Hypothalamus (tissue), 51 donors: ENCODE measurements at places on chromosomes 13 and 19.

DNA sequence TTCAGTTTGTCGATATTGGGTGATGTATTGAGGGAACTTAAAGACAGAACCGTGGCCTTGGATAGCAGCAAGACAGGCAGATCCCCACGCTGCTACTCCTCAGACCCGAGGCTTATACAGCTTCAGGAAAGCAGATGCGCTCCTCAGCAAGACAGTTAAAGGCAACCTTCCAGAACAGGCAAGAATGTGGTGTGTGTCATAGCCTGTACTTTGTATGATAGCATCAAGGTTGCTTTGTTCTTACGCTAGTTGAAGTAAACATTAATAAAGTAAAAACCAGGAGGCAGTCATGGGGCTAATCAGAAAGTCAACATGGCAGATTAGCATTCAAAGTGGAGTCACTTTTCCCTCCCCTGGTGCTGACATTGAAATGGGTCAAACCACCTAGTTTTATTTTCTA lies 473.2 kb downstream of the DCT start:
- DNase-seq: no peak

- peak; percentile 5 for DNase-seq
Measured at GRCh38 chr13:78659732-78660494, 958 bp upstream of the OBI1 start.

DNA sequence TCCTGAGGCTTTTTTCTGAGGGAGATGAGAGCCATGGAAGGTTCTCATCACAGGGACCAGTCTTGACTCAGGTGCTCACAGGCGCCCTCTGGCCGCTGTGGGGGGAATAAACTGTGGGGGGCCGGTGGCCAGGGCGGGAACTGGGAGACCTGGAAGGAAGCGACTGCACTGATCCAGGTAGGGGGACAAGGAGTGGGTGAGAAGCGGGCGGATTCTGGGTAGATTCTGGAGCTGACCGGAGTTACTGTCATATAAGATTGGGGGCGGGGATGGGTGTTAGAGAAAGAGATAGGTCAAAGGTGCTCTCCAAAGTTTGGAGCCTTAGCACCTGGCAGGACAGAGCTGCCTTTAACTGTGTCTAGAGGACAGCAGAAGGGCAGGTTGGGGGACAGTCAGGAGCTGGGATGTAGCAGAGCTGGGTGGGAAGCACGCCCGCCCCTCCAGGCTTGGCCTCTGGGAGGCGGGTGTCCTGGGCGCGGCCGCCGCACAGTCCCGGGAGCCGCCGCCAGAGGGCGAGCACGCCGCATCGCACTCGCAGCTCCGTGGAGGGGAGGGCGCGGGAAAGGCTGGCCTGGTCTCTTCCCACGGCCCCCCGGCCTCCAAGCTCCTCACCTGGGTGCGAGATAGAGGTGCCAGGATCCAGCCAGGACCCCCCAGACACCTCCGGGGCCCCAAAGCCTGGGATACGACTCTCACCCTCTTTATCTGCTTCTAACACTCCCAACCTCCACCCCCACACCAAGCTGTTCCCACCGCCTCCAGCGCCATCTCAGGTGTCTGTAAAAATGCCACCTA lies 4.2 kb upstream of the DAND5 start:
- peak; percentile 71 for DNase-seq

DNA sequence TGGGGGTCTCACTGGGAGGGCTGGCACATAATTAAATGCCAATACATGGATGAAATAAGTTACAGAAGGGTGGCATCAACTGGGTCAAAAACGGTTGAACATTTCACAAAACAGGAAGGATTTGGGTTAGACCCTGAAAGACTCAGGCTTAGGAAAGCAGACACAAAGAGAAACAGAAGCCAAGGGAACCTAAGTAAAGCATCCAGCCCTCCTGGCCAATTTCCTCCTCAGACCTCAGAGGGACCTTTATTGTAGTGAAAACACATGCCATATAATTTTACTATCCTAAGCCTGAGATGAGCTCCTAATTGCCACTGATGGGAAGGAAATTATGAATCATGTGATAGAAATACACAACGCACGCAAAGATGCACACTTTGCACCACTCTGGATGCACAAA lies 12.1 kb upstream of the CEACAM3 start:
- DNase-seq: no peak

GRCh38 chr19:18304208-18304457 lies 18.7 kb downstream of the LSM4 start:
- DNase-seq: no peak

- no peak for DNase-seq
Measured at GRCh38 chr19:55537741-55538111, 793 bp upstream of the SBK2 start.

- DNase-seq: no peak
Measured at GRCh38 chr13:28408863-28409262, 86.1 kb downstream of the FLT1 start.

DNA sequence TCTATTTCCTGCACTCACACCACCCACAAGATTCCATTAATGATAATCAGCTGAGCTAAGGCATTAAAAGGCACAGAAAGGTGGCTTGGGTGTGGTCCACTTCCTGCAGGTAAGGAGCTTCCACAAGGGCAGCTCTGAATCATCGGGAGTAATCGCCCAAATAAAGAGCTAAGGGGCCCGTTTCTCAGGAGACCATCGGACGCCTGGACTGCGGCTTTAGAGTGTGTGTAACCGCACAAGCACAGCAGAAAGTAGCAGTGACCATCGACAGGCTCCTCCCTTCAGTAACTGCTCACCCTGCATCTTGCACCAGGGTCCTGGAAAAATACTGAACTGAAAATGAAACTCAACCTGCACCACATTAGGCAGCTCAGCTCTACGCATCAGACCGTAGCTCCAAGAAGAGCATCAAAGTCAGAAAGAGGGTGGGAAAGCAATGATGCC lies 6.0 kb downstream of the STK24 start:
- DNase-seq: no peak

GRCh38 chr19:42452590-42452989 lies 9.8 kb upstream of the CXCL17 start:
- no peak for DNase-seq

DNA sequence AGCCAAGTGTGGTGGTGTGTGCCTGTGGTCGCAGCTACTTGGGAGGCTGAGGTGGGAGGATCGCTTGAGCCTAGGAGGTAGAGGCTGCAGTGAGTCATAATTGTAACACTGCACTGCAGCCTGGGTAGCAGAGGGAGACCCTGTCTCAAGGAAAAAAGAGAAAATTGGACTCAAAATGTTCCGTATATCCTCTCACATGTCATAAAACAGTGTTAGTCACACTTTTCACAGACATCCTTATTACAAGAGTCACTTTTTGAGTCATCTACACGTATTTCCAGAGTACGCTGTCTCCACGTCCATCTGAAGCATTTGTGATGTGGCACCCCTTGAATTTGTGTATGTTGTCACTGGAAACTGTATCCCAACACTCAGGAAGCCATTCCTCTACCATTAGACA lies 133.0 kb downstream of the SIPA1L3 start:
- DNase-seq: no peak

GRCh38 chr13:113622791-113623490 lies 35.1 kb downstream of the ATP4B start:
- DNase-seq: no peak

GRCh38 chr13:42219051-42219450 lies 52.9 kb upstream of the AKAP11 start:
- DNase-seq: no peak

DNA sequence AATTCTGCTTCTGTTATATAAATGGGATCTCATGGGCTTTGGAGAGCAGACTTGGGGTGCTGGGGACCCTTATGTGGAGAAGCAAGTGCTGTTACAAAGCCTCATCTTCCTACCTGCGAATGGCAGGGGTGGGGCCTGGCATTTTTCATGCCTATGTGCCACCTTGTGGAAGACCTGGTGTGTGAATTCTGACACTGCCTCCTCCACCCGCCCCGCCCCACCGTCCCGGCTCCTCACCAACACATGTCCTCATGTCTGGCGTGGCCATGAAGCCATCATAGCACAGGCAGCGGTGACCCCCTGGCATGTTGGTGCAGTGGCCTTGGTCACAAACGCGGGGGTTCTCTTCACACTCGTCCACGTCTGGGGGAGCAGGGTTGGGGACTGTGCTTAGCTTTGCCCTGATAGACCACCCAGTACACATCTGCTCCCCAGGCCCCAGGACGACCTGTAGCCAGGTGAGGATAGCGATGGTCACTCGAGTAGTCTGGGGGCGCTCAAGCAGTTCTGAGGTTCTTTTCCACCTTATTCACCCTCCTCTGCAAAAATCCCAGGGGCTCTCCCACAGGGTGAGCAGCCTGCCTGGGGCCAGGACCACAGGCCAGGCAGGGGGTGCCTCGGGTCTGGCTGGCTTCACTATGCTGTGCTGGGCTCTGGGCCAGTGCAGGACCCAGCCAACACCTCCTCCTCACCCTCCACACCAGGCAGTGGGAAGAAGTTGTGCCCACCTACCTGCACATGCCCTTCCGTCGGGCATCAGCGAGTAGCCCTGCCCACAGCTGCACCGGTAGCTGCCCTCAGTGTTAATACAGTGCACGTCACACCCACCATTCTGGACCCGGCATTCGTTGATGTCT lies 32.7 kb downstream of the FBN3 start:
- no peak for DNase-seq

DNA sequence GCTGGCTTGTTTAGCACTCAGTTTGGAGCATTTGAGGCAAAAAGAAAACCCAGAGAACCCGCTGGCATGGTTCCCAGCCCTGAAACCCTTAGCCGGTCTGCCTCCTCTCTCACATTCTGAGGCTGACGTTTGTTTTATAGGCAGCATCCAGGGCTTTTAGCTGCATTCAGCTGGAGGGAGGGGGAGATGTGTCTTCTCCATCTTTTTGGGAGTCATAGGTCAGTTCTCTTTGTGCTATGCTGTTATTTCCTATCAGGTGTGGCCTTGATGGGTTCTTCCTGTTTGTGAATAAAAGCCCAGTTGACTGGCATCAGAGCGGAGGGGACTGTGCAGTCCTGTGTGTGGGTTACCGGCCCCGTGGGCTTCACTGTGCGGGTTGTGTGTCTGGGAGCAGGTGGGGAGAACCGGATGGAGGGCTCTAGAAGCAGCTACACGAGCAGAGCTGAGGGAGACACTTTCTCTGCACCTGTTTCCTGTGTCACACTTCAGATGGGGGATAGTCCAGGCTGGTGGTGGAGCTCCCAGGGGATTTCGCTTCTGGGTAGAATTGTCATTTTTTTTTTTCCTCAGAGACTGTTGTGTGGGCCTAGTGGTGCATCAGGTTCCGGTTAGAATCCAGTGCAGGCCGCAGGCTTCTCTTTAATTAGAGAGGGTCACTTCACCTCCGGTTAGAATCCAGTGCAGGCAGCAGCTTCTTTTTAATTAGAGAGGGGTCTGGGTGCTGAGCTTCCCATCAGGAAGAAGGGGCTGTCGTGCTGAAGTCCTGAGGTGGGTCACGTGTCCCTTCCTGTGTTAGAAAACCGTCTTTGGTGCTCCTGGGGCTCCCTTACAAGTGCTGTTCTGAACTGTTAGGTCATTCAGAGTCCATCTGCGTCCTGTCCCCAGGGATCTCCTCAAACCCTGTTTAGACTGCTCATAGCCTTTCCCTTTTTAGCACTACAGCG lies 69.6 kb downstream of the ARHGEF7 start:
- no peak for DNase-seq

- no peak for DNase-seq
Measured at GRCh38 chr13:50671497-50671850, 172.0 kb downstream of the DLEU7 start.

DNA sequence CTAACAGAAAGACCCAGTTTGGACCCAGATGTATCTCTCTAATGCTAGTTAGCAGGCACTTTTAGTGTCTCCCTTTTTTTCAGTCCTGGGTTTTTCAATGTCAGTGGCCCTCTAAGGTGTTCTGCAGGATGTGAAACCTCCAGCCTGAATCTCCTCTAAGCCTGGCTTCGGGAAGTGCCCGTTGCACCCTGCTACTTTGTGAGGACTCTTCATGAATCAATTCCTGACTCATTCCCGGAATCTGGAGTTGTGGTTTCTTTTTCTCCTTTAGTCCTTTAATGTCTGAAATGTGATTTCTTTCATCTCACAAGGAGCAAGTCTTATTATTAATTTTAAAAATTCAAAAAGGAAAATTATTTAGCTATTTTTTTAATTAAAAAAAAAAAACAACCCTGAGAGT lies 116.0 kb downstream of the ZNF536 start:
- no peak for DNase-seq

GRCh38 chr19:37655689-37656371 lies 565 bp upstream of the ZFP30 start:
- peak; percentile 83 for DNase-seq

GRCh38 chr19:18408053-18408476 lies 10.6 kb upstream of the LRRC25 start:
- no peak for DNase-seq

- no peak for DNase-seq
Measured at GRCh38 chr19:58569191-58569942, 3.8 kb downstream of the MZF1 start.

DNA sequence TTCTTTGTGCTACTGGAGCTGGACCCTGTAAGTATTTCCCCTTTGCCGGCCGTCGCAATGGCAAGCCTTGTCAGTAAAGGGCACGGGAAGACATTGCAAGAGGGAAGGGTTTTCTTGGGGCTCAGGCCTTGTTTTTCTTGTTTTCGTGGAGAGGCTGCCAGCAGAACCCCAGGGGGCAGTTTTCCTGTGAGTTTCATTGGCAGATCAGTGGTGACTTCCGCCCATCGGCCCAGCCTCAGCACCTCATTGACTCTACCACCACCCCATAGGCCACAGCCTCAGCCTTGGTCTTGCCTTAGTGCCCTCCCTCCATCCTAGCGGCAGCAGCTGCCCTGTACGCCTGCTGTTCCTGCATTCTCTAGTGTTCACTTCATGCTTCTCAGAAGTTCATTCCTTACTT lies 61.5 kb downstream of the GJA3 start:
- no peak for DNase-seq

DNA sequence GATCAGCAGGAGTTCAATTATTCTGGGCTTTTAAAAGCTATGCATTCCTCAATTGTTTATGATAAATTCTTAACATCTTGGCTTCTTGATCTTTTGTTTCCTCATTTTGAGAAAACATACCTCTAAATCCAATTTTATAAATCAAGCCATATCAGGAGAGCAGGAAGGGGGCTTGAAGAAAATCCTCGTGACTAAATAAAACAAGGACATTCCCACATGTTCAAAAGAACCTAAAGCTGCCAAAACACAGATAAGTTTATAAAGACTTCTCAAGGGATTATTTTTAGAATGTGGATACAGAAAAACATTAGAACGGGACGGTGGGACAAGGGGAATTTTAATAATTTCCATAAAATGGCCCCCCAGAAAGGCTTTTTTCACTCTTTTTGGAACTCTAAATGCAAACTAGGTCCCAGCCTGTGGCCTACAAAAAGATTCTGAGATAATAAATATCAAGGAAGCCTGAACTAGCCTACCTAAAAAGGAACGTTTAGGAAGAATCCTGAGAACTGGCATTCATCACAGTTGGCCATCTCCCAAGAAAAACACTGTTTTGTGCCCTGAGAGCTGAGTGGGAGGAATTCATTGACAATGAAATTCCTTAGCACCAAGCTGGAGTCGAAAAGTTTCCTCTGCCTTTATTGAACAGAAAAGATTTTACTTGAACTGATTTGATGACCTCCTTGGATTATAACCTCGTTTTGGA lies 30.1 kb downstream of the ZAR1L start:
- no peak for DNase-seq

DNA sequence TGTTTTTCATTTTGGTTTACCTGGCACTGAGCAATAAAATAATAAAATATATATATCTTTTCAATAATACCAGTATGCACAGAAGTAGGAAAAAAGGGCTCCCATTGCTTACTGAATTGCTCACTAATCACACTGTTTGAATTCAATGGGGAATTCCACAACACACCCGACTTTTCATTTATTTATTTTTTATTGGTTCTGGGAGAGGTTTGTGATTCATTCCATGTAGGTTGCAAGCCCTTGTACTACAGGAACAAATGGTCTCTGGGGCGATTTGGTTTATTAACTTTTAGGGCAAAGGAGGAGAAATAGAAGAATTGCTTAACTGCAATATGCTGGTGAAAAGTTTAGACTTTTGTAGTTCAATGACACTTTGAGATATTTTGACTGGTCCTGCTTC lies 207.4 kb downstream of the DCT start:
- no peak for DNase-seq
